IMR-90 (cell line): ENCODE measurements at places on chromosomes 7 and 10.

GRCh38 chr10:82742478-82742877 is 867.5 kb downstream of the NRG3 start:
- DNase-seq = no peak

- no peak for DNase-seq
These were observed 14.0 kb upstream of the ARPC1A start for GRCh38 chr7:99311702-99312101.

DNA sequence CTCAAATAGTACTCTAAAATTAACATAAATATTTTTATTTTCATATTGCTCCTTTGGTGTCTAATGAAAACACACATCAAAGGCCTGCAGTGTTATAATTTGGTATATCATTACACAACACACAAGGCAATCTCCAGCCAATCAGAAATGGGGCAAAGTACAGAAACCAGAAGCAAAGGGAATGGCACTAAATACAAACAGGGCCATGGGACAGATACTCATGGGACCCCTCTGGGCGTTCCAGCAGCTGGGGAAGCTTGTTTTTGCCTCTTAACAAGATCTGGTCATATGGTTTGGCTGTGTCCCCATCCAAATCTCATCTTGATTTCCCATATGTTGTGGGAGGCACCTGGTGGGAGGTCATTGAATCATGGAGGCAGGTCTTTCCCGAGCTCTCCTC is 551.8 kb upstream of the NRP1 start:
- DNase-seq = no peak

GRCh38 chr10:114374053-114374791 is 30.1 kb downstream of the AFAP1L2 start:
- peak; percentile 17 for DNase-seq

DNA sequence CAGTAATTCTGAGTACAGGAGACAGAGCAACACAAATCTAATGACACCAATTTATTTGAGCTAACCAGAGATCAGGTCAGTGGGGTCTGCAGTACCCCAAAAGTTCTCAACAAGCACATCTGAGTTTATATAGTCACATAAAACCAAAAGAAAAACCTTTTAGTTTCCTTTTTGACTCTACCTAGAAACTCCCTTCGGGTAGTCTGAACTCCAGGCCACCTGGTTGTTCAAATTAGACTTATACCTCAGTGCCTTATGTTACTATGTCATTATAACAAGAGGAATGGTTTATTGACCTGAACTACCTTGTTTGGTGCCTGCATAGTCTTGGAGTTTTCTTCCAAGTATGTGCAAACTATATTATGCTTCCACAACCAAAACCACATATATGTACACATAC is 14.6 kb downstream of the ZCWPW1 start:
- no peak for DNase-seq

GRCh38 chr7:5255832-5256231 is 26.9 kb upstream of the SLC29A4 start:
- no peak for DNase-seq

DNA sequence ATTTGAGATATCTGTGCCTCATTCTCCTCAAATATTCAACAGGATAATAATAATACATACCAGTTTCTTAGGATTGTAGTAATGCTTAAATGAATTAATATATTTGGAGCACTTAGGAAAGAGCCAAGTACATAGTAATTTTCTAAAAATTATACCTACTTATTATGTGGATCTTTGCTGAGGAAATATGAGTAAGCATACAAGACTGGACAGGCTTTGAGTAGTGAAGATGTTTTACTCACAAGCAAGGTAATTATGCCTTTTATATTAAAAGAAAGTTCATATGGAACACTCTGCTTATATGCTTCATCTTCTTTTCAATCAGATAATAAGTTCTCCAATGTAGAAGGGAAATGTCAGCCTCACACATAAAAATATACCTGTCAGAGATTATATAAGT is 337.5 kb upstream of the KAT6B start:
- DNase-seq = no peak

DNA sequence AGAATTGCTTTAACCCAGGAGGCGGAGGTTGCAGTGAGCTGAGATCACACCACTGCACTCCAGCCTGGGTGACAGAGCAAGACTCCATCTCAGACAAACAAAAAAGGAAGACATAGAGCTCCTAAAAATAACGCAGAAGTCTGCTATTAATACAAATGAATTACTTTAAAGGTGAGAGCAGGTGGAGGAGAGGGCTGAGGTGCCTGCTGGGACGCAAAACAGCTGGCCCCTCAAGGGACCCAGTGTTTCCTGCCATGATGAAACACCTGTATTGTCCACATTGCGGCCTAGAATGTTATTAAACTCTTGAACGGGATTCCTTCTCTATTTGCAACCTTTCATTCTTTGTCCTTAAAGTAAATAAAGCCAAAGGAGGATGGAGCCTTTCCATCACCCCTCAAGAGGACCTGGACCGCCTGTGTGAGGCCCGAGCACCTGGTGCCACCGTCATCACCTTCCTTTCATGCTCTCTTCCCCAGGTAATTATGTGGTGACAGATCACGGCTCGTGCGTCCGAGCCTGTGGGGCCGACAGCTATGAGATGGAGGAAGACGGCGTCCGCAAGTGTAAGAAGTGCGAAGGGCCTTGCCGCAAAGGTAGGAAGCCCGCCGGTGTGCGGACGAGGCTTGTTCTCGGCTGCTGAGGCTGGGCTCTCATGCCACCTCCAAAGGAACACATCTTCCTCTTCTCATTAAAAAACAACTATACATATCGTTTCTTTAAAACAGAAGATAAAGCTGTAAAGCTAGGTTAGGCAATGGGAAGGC is 136.7 kb downstream of the EGFR start:
- no peak for DNase-seq

DNA sequence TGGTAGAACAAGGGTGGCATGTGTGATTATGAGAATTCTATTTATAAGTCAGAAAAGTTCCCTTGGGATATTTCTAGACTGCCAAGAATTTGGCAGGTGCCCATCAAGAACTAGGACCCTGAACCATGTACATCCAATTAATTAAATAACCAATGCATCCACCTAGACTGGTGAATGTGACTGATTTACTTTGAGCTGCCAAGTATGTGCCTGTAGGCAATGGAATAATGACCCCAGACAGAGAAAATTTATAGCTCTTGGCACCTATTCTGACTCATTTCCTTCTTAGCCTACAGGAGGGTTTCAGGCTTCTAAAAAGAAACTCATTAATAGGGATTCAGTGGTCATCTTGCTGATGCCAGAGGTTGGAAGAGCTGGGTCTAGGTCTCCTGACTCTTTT is 54.9 kb downstream of the KCNH2 start:
- no peak for DNase-seq

- no peak for DNase-seq
These were observed 31.5 kb downstream of the PRSS2 start for GRCh38 chr7:142802301-142802700.

DNA sequence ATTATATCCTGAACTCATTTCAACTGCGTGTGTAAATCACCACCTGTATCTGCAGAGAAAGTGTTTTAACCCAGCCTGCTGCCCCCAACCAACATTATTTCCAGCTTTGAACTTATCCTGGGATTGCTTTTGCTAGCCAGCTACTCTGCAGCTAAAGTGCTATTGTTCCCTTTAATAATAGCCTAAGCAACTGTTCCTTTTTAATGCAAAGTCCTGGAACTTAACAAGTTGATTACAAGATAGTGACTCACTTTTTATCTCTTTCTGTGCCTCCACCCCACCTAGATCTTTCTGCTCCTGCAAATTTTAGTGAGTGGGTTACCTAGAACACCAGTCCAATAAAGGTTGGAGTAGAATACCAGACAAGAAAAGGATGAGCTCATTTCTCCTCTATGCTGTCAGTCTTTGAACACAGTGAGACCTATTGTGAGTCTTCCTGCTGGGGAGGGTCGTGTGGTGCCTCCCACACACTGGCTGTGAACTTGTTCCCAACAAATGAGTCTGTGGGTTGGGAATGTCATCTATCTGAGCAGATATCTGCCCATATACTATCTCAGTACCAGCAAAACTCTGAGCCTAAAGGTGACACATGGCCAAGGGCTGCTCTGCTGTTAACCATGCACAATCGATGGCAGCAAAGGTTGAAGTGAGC is 137.7 kb downstream of the FAM204A start:
- no peak for DNase-seq

DNA sequence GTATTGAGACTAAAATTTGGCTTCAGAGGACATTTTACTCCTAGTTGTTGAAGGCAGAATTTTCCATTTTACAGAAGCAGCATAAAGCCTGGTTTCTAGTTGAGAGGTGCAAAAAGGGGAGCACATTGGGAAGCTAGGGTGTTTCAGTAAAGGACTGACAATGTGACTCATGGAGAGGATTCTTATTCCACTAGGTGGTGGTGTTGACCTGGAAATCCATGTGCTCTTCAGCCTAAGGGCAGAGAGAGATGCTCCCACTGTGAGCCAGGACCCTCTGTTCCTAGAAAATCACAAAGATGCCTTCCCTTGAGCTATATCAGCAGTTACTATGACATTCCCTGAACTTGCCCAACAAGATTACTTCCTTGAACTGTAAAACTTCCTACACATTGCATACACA is 687.8 kb downstream of the IPMK start:
- DNase-seq = peak; percentile 2

DNA sequence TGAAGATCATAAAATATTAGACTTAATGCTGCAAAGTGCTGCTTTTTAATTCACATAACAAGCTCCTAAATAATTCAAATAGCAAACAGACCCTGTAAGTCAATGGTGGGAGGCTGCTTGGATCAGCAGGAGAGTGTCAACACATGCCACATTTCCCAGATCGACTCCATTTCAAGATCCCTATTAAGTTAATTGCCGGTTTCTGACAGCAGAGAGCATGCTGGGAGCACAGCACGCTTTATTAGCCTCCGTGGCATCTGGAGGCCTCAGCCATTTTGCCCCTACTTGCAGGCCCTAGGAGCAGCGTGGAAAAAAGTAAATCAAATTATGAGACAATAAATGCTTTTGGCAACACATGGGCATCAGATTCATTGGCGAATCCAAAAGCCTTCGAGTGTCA is 201.0 kb downstream of the EMX2 start:
- DNase-seq = no peak

- DNase-seq = no peak
These were observed 25.6 kb downstream of the CACUL1 start for GRCh38 chr10:118729200-118729599.

DNA sequence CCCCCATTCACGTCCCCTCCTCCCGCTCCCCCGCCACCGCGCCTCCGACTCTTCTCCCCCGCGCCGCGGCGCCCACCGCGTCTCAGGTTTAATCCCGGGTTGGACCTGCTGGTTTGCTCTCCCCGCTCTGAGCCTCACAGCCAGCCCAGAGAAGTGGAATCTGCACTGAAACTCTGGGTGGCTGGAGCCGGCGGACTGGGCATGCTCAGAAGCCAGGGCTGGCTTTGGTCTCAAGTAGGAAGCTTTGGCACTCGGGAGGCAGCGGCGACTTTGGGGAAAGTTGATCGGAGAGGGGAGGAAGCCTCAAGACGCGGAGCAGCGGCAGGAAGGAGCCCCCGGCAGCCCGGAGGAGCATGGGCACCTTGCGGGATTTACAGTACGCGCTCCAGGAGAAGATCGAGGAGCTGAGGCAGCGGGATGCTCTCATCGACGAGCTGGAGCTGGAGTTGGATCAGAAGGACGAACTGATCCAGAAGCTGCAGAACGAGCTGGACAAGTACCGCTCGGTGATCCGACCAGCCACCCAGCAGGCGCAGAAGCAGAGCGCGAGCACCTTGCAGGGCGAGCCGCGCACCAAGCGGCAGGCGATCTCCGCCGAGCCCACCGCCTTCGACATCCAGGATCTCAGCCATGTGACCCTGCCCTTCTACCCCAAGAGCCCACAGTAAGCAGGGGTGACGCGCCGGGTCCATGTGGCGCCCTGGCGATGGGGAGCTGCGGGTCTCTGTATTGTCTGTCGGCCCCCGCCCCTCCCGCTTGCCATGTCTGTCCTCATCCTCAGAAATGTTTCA is at the start of gene PRKG1:
Gene PRKG1, plus strand, starts transcription at position 250 of the 791 bp plus-strand sequence.
- peak; percentile 85 for DNase-seq

DNA sequence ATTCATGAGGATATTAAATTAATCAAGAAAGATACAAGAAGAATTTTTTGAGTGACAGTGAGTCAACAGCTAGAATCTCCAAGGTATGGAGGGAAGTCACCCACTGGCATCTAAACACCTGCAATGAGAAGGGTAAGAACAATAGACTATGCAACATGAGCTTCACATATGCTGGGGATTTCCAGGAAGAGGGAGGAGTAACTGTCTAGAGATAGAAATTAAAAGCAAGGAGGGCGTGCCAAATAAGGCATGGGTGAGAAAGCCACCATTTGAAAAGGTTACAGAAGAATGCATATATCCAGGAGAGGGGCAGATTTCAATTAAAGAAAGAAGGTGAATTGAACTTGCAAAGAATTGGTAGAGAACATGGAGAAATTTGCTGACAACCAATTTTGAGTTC is 365.7 kb downstream of the GPR37 start:
- no peak for DNase-seq

DNA sequence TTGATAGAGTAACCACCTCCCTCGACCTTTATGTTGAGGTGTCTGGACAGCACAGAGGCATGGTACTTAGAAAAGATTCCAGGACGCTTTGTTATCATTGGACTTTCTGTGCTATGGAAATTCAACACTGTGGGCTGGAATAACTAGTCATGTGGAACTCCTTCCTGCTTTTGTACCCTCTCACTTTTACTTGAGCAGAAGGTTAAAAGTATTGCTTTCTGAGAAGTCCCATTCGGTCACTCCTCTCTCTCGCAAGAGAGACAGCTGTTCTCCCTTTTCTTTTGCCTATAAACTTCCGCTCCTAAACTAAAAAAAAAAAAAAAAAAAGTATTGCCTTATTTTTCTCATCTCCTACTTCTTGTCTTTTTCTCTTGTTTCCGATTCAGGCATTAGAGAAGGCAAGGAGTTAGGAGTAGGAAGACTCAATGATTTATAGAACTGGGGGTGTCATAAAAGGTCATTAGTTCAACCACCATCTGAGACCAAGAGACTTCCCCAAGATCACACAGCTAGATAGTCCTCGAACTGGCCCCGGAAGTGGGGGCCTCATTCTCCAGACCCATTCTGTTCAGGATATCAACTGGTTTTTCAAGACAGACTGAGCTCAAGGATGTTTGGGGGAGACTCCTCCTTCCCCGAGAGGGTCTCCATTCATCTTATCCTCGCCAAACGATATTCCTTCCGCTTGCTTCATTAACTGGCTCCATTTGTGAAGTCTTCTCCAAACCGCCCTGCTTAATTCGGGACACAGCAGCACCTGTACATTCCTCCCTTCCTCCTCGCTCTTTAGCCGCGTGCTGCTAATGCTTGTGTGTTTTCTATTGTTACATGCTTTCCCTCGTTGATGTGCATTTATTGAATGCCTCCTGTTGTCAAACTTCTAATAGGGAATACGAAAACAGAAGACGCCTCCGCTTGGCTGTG is 995 bp upstream of the INPP5F start:
- DNase-seq = peak; percentile 40

- DNase-seq = no peak
These were observed 74.8 kb downstream of the HIPK2 start for GRCh38 chr7:139702811-139703486.
